Thymus (tissue), 14 donors: ENCODE measurements at places on chromosomes 4 and X.

GRCh38 chrX:154762537-154763296, at the start of gene DKC1:
Gene DKC1, plus strand, starts transcription at chrX:154762864. Its CDS starts 102 bp downstream, at chrX:154762966.
- peak; percentile 94 for DNase-seq

GRCh38 chr4:138224614-138225013, 17.5 kb downstream of the SLC7A11 start:
- DNase-seq = no peak

- DNase-seq = no peak
Measured at GRCh38 chr4:55768291-55768690, 51.3 kb upstream of the EXOC1L start.

GRCh38 chr4:110059556-110060191, 138.7 kb downstream of the ELOVL6 start:
- DNase-seq = no peak

DNA sequence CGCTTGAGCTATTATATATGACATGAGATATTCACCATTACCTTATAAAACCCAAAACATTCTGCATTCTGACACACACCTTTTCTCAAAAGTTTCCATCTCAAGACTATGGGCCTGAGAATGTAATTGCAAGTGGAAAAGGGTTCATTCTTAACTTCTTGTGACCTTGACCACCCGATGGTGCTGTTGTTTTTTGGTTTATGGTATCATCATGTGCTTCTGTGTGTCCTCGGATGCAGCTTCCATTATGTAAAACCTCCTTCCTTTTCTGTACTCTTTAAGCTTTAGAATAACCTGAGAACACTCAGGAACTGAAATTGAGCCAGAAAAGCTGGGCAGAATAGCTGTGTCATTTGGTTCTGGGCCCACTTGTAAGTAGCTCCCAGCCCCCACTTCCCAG, 16.2 kb upstream of the PUDP start:
- DNase-seq = no peak

DNA sequence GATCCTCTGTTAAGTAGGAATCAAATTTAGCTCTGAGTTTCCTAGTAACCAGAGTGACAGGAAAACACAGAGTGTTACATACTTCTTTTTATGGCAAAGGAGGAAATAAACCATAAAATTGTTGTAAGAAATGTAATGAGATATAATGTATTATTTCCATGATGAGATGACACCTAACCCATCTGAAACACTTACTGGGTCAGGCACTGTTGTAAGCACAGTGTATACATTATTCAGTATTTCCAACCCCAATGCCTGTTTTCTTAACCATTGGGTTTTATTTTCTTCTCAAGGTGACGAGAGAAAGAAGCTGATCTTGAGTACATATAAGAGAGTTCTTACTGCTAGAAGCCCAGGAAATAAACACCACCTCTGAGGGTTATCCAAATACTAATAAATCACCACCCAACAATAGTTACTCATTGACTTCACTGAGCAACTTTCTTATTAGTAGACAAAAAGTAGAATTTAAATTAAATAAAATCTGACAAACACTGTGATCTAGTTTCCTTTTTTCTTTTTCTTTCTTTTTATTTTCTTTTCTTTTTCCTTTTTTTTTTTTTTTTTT, 4.2 kb upstream of the ENAM start:
- no peak for DNase-seq

DNA sequence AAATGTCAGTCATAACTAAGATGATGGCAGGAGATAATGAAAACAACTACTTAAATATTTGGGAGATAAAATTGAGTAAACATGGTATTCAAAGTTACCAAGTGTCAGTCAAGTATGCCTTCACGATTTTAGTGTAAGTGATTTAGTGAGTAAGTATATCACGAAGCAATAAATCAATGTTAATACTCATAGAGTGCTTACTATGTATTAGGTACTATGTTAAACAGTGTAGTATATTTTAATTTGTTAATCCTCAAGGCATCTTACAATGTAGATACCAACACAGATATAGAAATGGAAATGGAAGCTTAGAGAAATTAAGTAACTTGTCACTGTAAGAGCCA, 59.6 kb downstream of the ANXA3 start:
- no peak for DNase-seq

- no peak for DNase-seq
Measured at GRCh38 chrX:108163333-108164082, 71.9 kb downstream of the ATG4A start.

GRCh38 chr4:41205854-41206460, 8.4 kb downstream of the APBB2 start:
- no peak for DNase-seq

DNA sequence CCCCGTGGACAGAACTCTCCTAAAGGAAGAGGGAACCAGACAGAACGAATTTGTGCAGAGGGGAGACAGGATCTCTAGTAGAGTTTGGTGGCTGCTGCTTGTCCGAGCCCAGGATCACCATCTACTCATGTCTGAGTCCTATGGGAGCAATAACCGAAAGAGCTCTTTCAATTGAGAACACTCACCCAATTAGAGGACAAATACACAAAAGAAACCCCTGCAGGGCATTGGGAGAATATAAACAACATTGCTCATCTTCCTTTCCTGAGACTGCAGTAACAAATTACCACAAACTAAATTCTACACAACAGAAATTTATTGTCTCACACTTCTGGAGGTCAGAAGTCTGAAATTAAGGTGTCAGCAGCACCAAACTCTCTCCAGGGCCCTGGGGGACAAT, 65.6 kb downstream of the SPINK2 start:
- DNase-seq = no peak

DNA sequence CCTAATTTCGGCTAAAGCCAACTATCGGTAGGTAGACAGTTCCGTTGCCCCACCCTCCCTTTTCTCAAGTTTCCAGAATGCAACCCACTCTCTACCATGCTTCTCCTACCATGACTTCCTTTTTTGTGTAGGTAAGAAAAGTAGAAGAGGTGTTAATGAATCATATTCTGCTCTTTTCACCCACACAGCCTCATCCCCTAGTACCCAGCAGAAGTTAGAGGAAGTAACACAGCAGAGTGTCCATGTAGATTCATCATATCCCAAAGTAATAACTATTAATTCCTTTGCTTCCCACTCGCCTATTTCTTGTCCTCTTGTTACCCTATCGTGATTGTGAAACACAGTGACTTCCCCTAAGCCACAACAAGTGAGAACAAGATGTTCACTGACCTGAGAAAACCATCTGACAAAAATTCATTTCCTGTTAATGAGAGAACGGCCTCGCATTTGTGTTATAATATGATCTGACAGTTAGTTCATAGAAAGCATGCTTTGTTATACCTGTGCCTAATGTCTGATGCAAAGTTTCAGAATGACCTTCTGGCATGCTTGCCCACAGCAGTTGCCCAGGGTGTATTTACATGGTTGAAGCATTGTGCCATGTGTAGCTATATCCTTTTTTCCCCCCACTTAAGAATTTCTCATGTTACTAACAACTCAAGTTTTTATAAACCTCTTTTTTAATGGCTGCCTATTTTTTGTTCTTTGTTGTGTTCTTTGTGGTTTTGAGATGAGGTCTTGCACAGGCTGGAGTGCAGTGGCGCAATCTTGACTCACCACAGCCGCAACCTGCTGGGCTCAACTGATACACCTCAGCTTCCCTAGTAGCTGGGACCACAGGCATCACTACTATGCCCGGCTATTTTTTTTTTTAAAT, 185.6 kb downstream of the RAP1GDS1 start:
- peak; percentile 26 for DNase-seq

DNA sequence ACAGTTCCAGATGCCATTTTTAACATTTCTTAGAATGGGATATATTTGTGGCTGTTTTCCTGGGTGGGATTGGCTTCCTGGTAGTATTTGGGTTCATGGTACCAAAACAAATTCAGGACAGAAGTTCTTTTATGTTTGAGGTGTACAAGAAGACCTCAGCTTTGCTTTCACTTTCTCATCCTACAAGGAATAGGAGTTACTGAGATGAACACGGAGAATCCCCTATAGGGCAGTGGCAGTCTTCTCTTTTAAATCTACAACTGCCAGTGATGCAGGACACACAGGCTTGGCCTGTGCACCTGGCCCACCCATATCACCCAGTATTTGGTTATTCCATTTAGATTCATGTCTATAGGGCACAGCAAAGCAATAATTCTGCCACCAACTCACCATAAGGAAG, 35.2 kb downstream of the SLC10A7 start:
- DNase-seq = no peak

DNA sequence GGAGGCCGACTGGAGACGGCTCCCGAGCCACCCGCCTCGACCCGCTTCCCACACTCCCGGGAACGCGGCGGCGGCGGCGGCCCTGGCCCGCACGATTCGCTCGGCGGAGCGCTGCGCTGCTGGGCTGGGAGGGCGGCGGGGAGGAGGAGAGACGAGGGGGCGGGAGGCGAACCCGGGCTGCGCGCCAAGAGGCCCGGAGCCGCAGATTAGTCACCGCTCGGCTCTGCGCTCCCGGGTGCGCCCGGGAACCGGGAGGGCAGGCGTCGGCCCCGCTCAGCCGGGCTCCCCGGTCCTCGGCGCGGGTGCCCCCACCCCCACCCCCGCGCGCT, 11.2 kb upstream of the BCOR start:
- no peak for DNase-seq

- no peak for DNase-seq
Measured at GRCh38 chrX:68195561-68195960, 237.7 kb downstream of the OPHN1 start.

DNA sequence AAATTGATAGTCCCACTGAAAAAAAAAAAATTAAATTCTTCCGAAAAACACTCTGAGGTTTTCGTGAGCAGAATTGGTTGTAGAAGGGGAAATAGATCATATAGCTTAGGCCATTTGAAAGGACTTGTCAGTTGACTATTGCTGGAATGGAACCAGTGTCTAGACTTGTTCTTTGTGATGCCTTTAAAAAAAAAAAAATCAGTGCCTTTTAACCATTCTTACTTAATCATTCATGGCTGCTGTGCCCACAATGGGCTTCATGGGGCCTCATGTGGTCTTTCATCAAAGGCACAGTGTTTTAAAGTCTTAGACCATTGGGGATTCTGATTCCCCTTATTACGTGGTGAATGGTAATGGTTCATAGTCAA, 139.3 kb downstream of the AFF1 start:
- no peak for DNase-seq

GRCh38 chrX:120015145-120016067, 62.1 kb downstream of the RHOXF2B start:
- no peak for DNase-seq

DNA sequence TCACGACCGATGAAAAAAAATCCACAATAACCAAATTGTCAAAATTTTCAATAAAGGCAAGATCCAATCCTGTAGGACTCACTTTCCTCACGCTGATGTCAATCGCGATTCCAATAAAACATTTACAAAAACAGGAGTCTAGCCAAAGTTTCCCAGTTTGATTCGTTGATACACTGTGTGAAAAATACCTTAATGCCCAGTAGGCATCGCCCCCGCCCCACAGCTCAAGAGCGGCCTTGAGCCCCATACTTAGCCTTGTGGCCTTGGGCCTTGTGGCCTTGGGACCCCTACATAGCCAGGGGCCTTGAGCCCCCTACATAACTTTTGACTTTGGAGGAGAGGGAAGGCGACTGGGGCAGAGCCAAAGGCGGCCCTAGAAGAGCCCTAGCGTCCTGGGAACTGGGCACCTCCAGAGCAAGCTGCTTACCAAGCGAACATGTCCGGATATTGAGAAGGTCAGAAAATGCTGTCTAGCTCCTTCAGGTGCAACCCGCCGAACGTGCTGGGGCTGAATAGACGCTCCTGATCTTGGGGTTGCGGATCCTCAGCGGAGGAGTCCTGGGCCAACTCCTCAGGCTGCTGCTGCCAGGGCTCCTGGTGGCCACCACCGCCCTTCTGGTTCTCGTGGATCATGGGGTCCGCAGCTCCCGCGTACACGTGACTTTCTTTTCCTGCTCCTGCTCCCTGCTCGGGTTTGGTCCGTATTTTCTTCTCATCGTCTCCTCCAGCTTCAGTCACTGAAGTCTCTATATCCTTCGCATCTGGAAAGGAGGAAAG, 62.9 kb downstream of the RHOXF2B start:
- DNase-seq = no peak

DNA sequence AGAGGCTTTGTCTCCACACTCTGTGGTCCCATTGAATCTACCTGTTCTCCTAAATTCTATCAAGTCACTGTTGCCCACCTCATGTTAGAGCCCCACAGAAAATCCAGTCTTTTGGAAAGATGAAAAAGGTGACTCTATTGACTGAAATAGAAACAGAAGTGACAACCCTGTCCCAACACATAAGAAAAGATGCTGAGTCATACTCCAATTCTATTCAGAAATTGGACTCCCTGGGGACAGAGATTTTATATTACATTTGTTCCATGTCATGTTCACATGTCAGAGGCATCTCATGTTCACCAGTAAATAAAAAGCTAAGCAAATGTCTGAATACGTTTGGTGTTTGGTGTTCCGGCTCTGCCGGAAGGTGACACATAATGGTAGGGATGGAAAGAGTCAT, 2.9 kb upstream of the GRPR start:
- no peak for DNase-seq

GRCh38 chr4:89868999-89869589, 25.6 kb upstream of the MMRN1 start:
- no peak for DNase-seq

DNA sequence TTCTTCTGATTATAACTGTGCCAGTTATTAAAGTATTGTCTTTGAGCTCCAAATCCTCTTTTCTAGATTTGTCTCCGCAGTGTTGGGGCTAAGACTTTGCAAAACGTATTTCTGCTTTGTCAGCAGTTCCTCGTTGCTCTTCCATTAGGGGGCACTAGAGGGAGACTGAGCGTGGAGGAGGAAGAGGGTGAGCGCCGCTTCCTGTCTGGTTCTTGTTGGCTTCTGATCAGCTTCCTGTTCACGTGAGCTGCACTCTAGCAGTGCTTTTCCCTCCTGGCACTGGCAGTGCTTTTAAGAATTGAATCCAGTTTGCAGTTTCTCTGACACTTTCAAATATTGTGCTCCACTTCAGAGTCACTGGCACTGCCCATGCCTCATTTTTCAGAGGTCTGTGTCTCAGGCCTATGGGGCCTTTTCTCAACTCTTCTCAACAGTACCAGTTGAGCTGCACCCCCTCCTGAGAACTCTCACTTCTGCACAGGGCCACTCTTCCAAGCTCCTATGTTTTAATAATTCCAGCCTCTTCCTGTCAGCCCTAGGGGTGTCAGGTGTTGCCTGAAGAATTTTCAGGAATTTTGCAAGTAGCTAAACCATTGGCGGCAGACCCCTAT, 54.4 kb upstream of the LCORL start:
- peak; percentile 31 for DNase-seq
